GM23248 (cell line): ENCODE measurements at places on chromosomes 2 and 18.

- no peak overlapping the region for H3K27ac ChIP-seq
- no peaks in the 10 kb centered on the region for H3K4me1 ChIP-seq
- H3K4me3 ChIP-seq, result no peak overlapping the region
- no peak for DNase-seq
These were observed 36.7 kb downstream of the SFXN5 start for GRCh38 chr2:73034661-73035375.

DNA sequence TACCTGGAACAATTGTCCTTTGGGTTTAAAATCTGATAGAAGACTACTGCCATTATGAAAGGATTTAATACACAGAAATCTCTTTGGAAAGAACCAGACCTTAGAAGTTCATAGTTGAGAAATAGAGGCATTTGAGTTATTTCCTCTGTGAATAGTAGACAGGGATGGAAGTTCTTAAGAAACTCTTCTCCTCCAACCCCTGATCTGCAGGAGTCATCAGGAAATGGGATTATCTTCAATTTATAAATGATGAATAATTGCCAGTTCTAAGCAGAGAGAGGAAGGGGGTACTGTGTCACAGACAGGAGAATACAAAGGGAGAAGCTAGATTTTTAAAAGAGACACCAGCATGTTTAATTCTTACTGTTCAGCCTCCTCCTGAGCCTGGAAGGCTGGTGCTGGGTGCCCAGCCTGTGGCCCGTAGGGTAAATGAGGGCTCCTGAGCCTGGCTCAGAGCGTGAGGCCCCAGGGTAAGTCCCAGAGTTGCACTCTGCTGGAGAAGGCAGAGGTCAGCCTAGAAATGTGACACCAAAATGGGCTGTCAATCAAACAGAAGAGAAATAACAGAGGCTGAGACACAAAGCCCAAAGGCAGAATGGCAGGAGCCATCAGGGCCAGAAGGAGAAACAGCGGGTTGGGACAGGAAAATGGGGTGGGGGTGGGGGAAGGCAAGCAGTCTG, 58.2 kb upstream of the PKDCC start:
- no peak overlapping the region for H3K4me3 ChIP-seq
- no peaks in the 10 kb centered on the region for H3K36me3 ChIP-seq
- H3K27ac ChIP-seq, result no peak overlapping the region
- H3K4me1 ChIP-seq, result peaks cover 9% of the 10 kb centered on the region; the same call in 1 of the 2 replicates

- H3K27ac ChIP-seq, result no peak overlapping the region
- no peaks in the 10 kb centered on the region for H3K36me3 ChIP-seq
- H3K27me3 ChIP-seq, result no peaks in the 10 kb centered on the region
- H3K4me1 ChIP-seq, result peaks cover 2% of the 10 kb centered on the region
- DNase-seq, result no peak
- no peak overlapping the region for H3K4me3 ChIP-seq
These were observed 43.0 kb upstream of the GTF2A1L start for GRCh38 chr2:48574353-48575287.

- no peaks in the 10 kb centered on the region for H3K36me3 ChIP-seq
- DNase-seq, result no peak
- no peak overlapping the region for H3K4me3 ChIP-seq
- H3K27me3 ChIP-seq, result peaks cover 17% of the 10 kb centered on the region
- H3K27ac ChIP-seq, result no peak overlapping the region
These were observed 128.2 kb upstream of the DLX2 start for GRCh38 chr2:172230889-172231401.

DNA sequence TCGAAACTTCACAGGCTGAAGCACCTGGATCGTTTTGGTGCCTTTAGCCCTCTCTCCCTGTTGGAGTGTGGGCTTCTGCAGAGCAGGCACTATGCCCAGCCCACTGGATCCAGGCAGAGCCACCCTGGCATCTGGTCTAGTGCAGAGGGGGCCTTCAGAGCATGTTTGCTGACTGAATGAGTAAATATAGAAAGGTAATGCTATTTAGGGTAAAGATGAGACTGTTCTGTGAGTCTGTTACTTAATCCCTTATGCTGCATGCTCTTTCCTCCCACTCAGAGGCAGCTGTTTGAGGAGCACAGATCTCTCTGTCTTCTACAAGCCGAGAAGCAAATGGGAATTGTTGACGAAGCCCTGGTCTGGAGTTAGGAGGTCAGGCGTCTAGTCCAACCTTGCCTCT, 130.2 kb downstream of the RGPD3 start:
- no peak overlapping the region for H3K27ac ChIP-seq
- no peaks in the 10 kb centered on the region for H3K4me1 ChIP-seq
- 0 out of 2 replicates have a peak, but pooled peaks cover 10% of the 10 kb centered on the region for H3K27me3 ChIP-seq
- DNase-seq, result no peak
- H3K36me3 ChIP-seq, result no peaks in the 10 kb centered on the region
- no peak overlapping the region for H3K4me3 ChIP-seq

DNA sequence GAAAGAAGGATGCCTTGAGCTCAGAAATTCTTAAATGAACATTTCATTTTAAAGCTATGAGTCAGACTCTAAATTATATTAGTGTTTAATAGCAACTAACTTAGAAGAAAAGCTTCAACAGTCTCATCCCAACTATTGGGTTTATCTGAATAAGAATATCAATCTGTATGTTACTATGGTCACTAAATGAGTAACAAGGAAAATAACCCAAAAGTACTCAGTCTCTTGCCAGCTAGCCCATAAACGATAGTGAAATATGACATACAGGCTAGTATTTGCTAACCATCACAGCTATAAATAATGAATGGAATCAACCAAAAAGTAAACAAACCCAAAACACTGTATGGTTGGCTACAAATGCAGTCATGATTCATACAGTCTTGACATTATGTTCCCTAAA, 174.9 kb downstream of the RAB3GAP1 start:
- peak overlapping the region; percentile 70 for H3K27ac ChIP-seq
- no peak overlapping the region for H3K4me3 ChIP-seq
- no peaks in the 10 kb centered on the region for H3K27me3 ChIP-seq
- H3K36me3 ChIP-seq, result no peaks in the 10 kb centered on the region

- no peak overlapping the region for H3K4me3 ChIP-seq
- no peak overlapping the region for H3K27ac ChIP-seq
- no peaks in the 10 kb centered on the region for H3K36me3 ChIP-seq
- no peaks in the 10 kb centered on the region for H3K4me1 ChIP-seq
These were observed 510.9 kb upstream of the CELF4 start for GRCh38 chr18:38076346-38077070.

DNA sequence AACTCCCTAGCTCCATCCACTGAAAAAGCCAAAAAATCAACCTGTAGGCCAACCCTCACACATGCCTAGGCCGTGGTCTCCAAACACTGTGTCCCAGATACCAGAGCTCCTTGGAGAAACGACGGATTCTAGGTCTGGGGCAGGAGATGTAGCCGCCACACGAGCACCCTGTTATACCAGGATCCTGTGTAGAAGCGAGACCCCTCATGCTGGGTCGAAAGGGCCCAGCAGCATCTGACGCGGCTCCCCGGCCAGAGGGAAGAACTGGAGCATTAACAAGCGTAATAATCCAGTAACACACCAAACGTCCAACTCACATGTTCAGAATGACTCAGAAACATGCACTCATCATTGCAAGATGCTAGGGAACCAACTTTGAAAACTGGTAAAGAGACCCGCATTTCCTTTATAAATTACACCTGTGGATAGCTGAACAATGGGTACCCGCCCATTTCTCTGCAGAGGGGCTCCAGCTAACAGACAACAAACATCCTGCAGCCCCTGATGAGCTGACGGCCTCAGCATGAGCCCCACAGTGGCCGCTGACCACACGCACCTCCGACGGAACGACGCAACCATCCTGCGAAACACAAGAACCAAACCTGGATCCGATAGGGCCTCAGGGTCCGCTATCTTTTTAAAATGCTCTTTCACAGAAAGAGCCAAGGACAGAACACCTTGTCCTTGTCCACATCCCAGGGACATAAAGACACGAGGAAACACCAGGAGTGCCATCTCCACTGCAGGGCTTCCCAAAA, 14.2 kb downstream of the SLC66A2 start:
- H3K27me3 ChIP-seq, result no peaks in the 10 kb centered on the region
- H3K4me3 ChIP-seq, result no peak overlapping the region
- peaks cover 3% of the 10 kb centered on the region; the same call in 1 of the 2 replicates for H3K4me1 ChIP-seq
- H3K36me3 ChIP-seq, result peaks cover 17% of the 10 kb centered on the region; the same call in 1 of the 2 replicates

DNA sequence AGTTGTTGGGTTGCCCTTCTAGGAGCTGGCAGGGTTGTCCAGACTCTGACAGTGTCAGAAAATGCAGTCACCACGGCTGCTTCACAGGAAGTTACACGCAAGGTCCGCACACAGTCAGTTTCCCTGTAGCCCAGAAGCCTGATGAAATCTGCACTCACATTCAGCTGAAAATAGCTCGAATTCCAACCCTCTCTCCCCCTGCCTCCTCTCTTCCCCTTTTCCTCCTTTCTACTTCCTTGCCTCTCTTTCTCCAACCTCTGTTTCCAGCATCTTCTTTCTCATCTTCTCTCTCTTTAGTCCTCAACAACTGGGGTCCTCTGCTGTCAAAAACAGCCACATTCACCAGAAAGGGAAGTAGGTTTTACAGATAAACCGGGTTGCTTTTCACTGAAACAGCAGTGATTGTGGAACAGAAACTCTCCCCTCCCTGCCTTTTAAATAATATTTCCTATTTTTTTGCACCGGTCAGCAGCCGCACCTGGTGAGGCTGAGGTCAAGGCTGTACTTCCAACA, 69.3 kb downstream of the BCL11A start:
- H3K27ac ChIP-seq, result peak overlapping the region; percentile 92
- peak overlapping the region; percentile 61 for H3K4me3 ChIP-seq
- H3K4me1 ChIP-seq, result peaks cover 41% of the 10 kb centered on the region
- DNase-seq, result peak; percentile 90
- H3K36me3 ChIP-seq, result no peaks in the 10 kb centered on the region

DNA sequence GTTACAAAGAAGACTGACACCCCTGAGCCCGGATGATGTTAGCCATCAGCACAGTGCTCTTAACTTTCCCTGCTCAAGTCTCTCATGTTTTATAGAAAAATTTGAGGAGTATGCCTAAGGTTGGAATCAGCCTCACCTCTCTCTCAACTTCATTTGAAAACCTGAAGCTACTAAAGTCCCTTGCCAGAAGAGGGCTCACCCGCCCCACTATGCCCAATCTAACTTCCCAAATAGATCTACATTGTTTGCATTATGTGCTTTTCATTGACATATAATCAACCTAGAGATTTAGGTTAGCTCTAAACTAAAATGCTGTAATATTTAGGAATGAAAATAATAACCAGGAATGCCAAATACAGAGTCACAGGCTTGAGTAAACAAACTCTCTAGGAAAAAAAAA, 305.4 kb downstream of the NCKAP5 start:
- peak; percentile 25 for DNase-seq
- 0 out of 2 replicates have a peak, but pooled peaks cover 5% of the 10 kb centered on the region for H3K27me3 ChIP-seq
- no peaks in the 10 kb centered on the region for H3K36me3 ChIP-seq
- no peaks in the 10 kb centered on the region for H3K4me1 ChIP-seq
- H3K27ac ChIP-seq, result no peak overlapping the region
- no peak overlapping the region for H3K4me3 ChIP-seq

DNA sequence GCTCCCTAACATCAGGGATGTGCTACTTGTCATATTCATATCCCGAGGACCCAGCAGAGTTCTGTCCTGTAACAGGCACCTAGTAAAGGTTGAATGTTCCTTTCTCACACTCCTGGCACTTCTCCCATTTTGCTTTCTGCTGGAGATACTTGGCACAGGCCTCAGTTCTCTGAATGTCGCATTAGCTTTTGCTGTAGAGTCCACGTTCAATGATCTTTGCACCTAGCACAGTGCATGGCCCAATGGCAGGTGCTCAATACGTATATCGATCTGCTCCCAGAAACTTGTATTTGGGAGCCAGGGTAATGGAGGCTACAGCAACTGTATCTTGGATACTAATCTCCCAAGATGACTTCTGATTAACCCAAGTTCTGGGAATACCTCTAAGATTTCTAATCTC, 24.8 kb upstream of the VPS4B start:
- DNase-seq, result no peak
- no peaks in the 10 kb centered on the region for H3K36me3 ChIP-seq
- no peaks in the 10 kb centered on the region for H3K27me3 ChIP-seq

- no peak overlapping the region for H3K4me3 ChIP-seq
- peaks cover 7% of the 10 kb centered on the region; the same call in 1 of the 2 replicates for H3K4me1 ChIP-seq
- H3K27ac ChIP-seq, result no peak overlapping the region
- DNase-seq, result no peak
These were observed 28.4 kb downstream of the IMPA2 start for GRCh38 chr18:12009581-12010140.

GRCh38 chr2:105129722-105130232, 91.9 kb downstream of the MRPS9 start:
- H3K27me3 ChIP-seq, result peaks cover 21% of the 10 kb centered on the region; the same call in 1 of the 2 replicates
- no peaks in the 10 kb centered on the region for H3K4me1 ChIP-seq
- no peaks in the 10 kb centered on the region for H3K36me3 ChIP-seq
- H3K27ac ChIP-seq, result no peak overlapping the region

- H3K4me3 ChIP-seq, result no peak overlapping the region
- DNase-seq, result no peak
- H3K4me1 ChIP-seq, result no peaks in the 10 kb centered on the region
- no peaks in the 10 kb centered on the region for H3K27me3 ChIP-seq
- H3K27ac ChIP-seq, result no peak overlapping the region
- H3K36me3 ChIP-seq, result no peaks in the 10 kb centered on the region
These were observed 13.2 kb upstream of the KLHL30 start for GRCh38 chr2:238125127-238125885.

DNA sequence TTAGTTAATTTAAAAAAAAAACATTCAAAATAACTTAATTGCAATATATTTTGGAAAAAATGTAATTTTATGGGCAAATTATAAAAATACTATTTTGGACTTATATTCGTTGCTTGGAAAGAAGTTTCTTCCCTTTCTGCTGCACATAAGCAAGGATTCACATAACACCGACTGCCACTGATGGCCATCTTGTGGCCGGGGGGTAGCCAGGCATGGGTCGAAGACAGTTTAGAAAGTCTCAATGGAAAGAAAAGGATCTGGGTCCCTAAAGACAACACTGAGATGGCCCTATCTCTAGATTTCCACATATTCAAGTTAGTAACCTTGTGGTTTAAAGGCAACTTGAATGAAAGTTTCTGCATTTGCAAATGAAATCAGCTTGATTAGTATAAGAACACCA, 318.6 kb downstream of the AKAIN1 start:
- no peaks in the 10 kb centered on the region for H3K27me3 ChIP-seq
- H3K36me3 ChIP-seq, result no peaks in the 10 kb centered on the region
- DNase-seq, result no peak
- H3K4me3 ChIP-seq, result no peak overlapping the region

GRCh38 chr2:152513029-152513428, 178.1 kb downstream of the FMNL2 start:
- no peak overlapping the region for H3K27ac ChIP-seq
- no peaks in the 10 kb centered on the region for H3K36me3 ChIP-seq
- DNase-seq, result no peak
- H3K27me3 ChIP-seq, result no peaks in the 10 kb centered on the region
- H3K4me1 ChIP-seq, result peaks cover 21% of the 10 kb centered on the region

DNA sequence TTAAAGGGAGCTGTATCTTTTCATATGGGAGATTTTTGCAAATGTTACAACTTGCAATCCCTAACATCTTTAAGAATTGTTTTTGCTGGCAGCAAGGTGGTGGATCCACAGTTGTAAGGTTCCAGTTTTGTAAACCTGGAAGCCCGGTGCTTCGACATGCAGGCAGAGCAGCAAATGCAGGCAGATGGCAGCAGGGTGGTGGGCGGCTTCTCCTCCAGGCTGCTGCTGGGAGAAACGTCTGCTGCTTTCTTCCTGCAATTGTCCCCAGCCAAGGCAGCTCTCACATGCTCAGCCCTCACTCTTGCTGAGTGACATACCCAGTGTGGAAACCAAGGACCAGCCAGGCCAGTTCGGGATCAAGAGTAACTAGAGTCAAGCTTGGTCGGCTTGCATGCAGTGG, 166.0 kb downstream of the SEPTIN10 start:
- DNase-seq, result no peak
- peaks cover 12% of the 10 kb centered on the region for H3K4me1 ChIP-seq
- H3K27me3 ChIP-seq, result no peaks in the 10 kb centered on the region
- H3K27ac ChIP-seq, result 0 out of 2 replicates have a peak overlapping the region, but pooled peaks have one; percentile 9

GRCh38 chr2:179139506-179139905, 89.6 kb upstream of the CCDC141 start:
- H3K27ac ChIP-seq, result no peak overlapping the region
- no peak overlapping the region for H3K4me3 ChIP-seq
- H3K4me1 ChIP-seq, result 0 out of 2 replicates have a peak, but pooled peaks cover 7% of the 10 kb centered on the region
- no peaks in the 10 kb centered on the region for H3K27me3 ChIP-seq
